ENCODE measurements at places on chromosomes 16 and 17. TPM values are rescaled to one million over a fixed set of nuclear protein-coding genes. Genes with fewer than 3 reads are reported as not detected.

- H3K27ac ChIP-seq = no peak overlapping the region
- no peaks in the 10 kb centered on the region for H3K36me3 ChIP-seq
These were observed 963.5 kb upstream of the SOX9 start for GRCh38 chr17:71157297-71157696.

RPH3AL gene
- 47.6 TPM for total RNA-seq

DNA sequence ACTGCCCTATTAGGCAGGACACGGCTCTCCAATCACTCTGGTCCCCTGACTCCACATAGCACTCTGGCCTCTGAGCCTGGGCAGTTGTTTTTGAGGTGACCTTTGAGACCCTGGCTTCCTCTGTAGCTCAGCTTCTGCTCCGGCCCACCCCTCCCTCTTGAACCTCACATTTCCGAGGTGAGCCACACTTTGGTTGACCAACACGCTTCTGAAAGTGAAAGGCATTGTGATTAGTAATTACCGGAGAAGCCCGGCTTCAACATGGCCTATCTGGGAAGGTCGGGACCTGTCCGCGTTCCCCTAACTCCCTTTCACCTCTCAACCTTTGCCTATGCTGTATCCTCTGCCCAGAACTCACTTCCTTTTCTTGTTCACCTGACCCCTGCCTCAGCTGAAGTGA, 10.3 kb upstream of the ITGAX start:
- DNase-seq = no peak
- no peaks in the 10 kb centered on the region for H3K4me1 ChIP-seq

DNA sequence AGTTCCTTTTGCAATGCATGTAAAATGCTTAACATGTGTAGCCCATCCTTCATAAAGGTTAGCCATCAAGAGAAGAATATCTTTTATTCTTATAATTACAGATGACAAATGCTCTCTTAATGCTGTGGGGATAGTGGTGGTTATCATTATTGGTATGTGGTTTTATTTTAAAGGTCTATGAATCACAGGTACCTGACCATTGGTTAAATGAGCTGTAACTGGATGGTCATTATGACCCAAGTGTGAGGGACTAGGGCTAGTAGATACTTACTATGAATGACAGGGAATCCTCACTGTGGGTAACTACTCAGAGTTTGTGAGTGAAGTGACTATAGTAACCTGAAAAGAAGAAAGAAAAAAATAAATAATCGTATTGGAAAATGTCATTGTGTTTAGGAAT, 78.8 kb downstream of the CDRT15 start:
- H3K36me3 ChIP-seq = peaks cover 2% of the 10 kb centered on the region
- no peaks in the 10 kb centered on the region for H3K27me3 ChIP-seq
- H3K4me3 ChIP-seq = no peak overlapping the region
- H3K4me1 ChIP-seq = peaks cover 4% of the 10 kb centered on the region
- no peak overlapping the region for H3K27ac ChIP-seq
- DNase-seq = no peak

DNA sequence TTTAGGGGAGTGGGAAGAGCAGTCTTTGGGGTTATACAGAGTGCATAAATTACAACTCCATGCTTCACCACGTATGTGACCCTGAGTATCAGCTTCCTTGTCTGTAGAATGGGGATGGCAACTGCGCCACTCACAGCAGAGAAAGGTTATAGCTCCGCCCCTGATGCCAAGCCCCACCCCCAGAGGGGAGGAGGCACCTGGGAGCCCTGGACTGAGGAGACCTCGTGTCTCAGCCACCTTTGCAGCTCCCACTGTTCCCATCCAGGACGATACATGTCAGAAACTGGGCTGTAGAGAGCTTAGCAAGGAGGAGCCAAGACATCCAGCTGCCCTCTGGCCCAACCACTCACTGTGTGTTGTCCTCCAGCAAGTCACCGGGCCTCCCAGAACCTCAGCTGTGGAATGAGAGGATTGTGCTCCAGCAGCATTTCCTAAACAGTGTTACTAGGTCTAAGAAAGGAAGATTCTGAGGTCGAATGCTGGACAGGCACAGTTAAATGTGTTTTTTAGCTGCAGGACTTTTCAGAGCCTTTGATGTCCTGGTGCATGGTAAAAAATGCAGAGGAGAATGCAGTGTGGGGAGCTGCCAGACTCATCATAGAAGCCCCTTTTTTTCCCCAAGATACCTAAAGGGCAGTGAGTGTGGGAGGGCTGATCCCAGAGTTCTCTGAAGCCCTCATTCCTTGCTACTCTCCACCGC, 49.4 kb downstream of the BEAN1 start:
- peaks cover 27% of the 10 kb centered on the region for H3K27me3 ChIP-seq
- H3K4me1 ChIP-seq = no peaks in the 10 kb centered on the region
- no peaks in the 10 kb centered on the region for H3K36me3 ChIP-seq
- no peak overlapping the region for H3K4me3 ChIP-seq
- H3K27ac ChIP-seq = no peak overlapping the region

GRCh38 chr16:28317040-28317880, 24.9 kb downstream of the SBK1 start:
- peaks cover 13% of the 10 kb centered on the region for H3K36me3 ChIP-seq
- peak; percentile 47 for DNase-seq
- no peaks in the 10 kb centered on the region for H3K4me1 ChIP-seq
- H3K27ac ChIP-seq = peak overlapping the region; percentile 37

- no peaks in the 10 kb centered on the region for H3K36me3 ChIP-seq
- peaks cover 2% of the 10 kb centered on the region for H3K4me1 ChIP-seq
- H3K27me3 ChIP-seq = peaks cover 88% of the 10 kb centered on the region
- H3K4me3 ChIP-seq = peak overlapping the region; percentile 60
- H3K27ac ChIP-seq = no peak overlapping the region
These were observed 45.6 kb upstream of the HOXB9 start for GRCh38 chr17:48671697-48672171.

GRCh38 chr16:21116148-21116693, 34.4 kb downstream of the DNAH3 start:
- no peak overlapping the region for H3K27ac ChIP-seq
- no peaks in the 10 kb centered on the region for H3K4me1 ChIP-seq
- no peak for DNase-seq
- H3K27me3 ChIP-seq = peaks cover 3% of the 10 kb centered on the region
- H3K4me3 ChIP-seq = no peak overlapping the region
- no peaks in the 10 kb centered on the region for H3K36me3 ChIP-seq

GRCh38 chr17:19670908-19671307, 22.4 kb downstream of the ALDH3A2 start:
- no peak overlapping the region for H3K27ac ChIP-seq
- H3K27me3 ChIP-seq = no peaks in the 10 kb centered on the region
- peaks cover 9% of the 10 kb centered on the region for H3K4me1 ChIP-seq

SERPINF2 gene
- total RNA-seq = 68.6 TPM

G6PC1 gene
- total RNA-seq = not detected

KANSL1 gene
- total RNA-seq = 173 TPM

DNA sequence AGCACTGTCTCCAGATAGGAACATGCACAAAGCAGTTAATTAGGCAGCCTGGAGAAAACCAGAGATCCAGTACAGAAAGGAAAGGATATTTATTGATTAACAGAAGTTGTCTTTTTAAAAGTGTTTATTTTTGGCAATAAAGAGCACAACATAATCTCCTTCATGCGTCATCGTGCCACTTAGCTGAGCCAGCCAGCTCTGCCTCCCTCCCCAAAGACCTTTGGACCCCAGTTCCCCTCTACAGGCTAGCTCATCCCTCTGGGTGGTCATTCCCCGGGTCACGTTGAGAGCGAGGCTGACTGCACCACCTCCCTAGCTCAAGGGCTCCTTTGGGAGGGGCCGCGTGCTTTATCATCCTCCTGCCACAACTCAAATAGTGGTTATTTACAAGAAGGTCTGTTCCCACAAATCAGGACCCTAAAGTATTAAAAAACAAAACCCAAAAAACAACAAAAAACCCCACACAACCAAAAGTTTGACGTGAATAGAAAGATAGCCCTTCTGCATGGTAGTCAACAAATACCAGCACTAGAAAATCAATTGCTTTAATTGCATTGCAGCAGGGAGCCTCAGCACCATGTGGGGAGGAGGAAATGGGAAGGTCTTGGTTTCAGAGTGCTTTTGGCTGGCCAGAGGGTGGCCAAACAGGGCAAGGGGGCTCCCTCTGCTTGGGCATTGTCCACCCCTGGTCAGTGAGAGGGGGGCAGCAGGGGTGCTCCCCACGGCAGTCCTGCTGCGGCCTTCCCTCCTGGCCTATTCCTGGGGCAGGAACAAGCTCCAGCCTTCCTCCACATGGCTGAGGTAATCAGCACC, 9.6 kb downstream of the POLR2C start:
- peaks cover 15% of the 10 kb centered on the region for H3K36me3 ChIP-seq
- H3K27ac ChIP-seq = peak overlapping the region; percentile 90
- DNase-seq = no peak
- H3K4me3 ChIP-seq = peak overlapping the region; percentile 63
- peaks cover 28% of the 10 kb centered on the region for H3K4me1 ChIP-seq
- no peaks in the 10 kb centered on the region for H3K27me3 ChIP-seq

DNA sequence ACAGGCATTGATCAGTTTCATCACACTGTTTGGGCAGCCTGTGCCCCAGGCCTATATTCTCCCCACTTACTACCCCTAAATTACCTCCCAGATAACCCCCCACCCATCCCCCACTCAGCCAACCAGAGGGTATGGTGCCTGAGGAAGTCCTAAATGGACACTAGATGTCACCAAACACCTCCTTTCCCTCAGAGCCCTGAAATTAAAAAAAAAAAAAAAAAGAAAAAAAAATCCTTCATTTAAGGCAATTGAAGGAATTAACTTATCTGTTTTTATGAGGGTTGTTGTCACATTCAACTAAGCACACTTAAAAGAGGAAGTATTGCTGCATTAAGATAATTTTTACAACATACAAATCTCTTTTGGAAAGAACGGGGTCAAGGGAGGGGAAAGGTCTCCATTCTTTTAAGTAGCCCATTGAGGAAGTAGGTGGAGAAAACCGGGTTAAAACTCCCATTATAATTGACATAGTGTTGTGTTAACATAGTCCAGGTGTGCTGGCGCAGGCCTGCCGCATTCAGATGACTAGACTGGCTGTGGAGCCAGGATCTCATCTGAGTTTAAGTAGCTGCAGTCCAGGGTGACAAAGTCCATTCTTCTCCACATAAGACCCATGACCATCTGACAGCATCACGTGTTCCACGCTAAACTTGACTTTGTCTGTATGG, 46.3 kb downstream of the SNX11 start:
- H3K27me3 ChIP-seq = peaks cover 36% of the 10 kb centered on the region
- H3K4me3 ChIP-seq = no peak overlapping the region
- DNase-seq = peak; percentile 20
- no peak overlapping the region for H3K27ac ChIP-seq

TM4SF5 gene
- total RNA-seq = 0.44 TPM

All from progenitor cell of endocrine pancreas (in vitro differentiated cells).